ENCODE measurements at places on chromosomes 2 and 18.

DNA sequence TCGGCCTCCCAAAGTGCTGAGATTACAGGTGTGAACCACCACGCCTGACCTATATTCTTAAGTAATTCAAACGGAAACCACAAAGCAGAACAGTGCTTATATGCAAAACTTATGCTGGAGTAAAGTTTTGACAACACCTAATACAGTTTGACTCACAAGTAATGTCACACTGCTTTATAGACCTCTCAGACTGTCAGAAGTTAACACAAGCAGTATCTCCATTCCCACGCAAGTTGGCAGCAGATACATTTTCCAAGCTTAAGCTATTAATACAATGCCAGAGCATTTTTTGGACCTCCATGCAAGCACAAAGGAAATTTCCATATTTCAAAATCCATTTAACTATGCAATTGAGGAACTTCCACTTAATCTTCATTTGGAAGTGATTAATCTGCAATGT is 21.0 kb upstream of the SANBR start:
- no peak for DNase-seq

DNA sequence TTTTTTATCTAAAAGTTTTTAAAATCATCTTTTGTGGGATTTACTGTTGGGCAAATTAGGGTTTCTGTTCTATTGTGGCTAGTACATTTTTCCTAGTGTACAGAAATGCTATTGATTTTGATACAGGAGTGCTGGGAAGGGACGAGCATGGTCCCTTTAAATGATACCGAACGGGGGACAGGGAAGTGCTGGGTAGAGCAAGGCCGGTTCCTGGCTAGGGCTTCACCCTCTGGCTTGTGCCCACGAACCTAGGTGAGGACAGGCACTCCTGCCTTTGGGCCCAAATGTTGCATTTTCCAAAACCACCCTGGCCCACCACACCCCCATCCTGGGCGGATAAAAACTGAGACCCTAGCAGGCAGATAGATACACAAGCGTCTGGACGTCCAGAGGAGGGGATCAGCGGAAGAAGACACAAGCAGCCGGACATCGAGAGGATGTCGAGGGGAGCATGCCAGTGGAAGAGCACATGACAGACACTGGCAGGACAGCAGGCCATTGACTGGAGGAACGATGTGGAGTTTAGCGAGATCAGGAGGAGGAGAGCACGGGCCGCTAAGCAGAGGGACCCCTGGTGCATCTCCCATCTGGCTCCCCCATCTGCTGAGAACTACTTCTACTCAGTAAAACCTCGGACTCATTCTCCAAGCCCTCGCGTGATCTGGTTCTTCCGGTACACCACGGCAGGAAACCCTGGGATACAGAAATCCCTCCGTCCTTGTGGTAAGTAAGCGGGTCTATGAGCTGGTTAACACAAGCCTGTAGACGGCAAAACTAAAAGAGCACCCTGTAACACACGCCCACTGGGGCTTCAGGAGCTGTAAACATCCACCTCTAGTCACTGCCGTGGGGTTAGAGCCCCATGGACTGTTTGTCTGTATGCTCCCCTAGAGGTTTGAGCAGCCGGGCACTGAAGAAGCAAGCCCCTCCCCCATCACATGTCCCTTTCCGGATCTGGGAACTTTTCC is 13.5 kb upstream of the CALCRL start:
- no peak for DNase-seq

GRCh38 chr2:85511008-85511811 is 27.8 kb upstream of the MAT2A start:
- no peak for DNase-seq

DNA sequence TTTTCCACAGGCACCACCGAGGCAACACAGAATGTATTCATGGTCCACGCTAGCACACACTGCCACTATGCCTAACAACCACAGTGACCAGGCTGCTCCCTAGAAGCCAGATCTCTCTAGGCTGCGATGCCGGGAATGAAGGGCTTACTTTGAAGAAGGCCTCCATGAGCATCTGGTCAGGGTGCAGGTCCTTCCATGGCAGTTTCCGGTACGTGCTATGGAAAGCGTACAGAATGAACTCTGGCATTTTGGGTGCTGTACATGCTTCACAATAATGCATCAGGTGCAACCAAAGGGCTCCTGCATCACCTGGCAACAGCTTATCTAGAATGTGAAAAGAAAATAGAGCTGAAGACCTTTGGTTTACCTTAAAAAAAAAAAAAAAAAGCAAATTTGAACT is 44.9 kb downstream of the SIGLEC15 start:
- DNase-seq: no peak

DNA sequence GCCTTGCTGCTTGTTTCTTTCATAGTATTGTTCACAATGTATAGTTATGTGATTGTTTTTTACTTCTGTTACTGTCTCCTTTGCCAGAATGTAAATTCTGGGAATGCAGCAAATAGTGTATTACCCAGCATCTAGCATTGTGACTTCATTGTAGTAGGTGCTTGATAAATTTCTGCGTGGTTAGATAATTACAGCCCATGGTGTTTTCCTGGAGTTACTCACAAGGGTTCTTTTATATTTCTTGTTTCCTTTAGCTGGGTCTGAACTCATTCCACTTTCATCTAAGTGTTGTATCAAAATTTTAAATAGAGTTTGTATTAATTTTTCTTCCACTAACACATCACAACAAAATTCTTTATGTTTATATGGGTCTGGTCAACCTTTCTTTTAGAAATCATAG is 132.6 kb downstream of the MAP4K4 start:
- DNase-seq: no peak

- DNase-seq: no peak
These were observed 62.6 kb upstream of the MEX3C start for GRCh38 chr18:51260118-51260517.

GRCh38 chr2:164061129-164061746 is 325.4 kb upstream of the FIGN start:
- peak; percentile 39 for DNase-seq

GRCh38 chr2:207617011-207617671 is 8.1 kb downstream of the METTL21A start:
- DNase-seq: peak; percentile 99

- DNase-seq: peak; percentile 19
These were observed 909 bp downstream of the TGFA start for GRCh38 chr2:70552501-70553333.

GRCh38 chr2:80168037-80168436 is 136.5 kb downstream of the LRRTM1 start:
- DNase-seq: no peak

DNA sequence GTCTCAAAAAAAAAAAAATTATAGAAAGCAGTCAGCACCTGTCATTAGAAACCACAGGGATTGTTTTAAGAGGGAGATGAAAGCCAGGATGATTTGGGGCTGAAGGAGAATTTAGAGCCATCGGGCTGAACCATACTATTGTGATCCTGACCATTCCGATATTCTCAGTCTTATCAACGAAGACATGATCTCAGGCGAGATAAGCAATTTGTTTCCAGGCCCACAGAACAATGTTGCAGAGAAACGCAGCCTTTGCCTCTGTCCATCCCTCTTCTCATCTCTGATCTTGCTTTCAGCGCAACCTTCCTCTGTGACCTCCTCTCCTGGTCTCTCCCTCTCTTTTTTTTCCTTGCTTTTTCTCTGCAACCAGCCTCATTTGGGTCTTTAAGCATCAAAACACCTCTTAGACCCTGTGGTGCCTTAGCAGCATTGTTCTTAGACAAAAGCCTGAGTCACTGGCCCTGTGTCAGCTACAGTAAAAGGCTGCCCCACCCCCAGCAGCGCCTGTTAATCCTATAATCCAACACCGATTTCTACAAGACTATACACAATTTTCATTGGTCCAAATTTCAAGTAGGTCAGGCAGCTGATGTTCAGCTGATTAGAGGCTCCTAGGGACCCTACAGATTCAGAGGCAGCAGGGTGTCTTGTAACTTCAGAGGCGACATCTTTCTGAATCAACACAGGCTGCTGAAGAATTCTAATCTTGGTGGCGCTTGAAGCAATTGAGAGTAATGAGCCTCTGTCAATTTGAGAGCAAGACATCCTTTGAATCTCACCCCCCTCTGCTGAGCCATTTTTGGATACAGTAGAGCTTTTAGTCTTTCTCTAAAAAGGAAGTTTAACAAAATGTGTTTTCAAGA is 206.0 kb downstream of the NCK2 start:
- DNase-seq: no peak

DNA sequence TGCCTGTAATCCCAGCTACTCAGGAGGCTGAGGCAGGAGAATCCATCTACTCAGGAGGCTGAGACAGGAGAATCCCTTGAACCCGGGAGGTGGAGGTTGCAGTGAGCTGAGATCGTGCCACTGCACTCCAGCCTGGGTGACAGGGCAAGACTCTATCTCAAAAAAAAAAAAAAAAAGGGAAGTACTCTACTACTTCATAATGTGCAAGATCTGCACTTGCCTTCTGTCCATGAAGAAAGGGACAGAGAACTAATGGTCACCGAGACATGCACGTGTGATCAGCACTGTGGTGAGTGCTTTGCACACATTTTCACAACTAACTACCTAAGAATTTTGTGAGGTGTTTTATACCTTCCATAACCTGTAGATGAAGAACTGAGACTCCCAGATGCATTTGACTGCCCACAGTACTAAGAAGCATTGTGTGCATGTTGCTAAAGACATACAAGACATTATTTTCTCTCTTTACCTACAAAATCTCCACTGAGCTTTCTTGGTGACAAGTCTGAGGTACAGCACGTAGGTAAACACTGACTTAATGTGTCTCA is 784.8 kb upstream of the ID2 start:
- no peak for DNase-seq

DNA sequence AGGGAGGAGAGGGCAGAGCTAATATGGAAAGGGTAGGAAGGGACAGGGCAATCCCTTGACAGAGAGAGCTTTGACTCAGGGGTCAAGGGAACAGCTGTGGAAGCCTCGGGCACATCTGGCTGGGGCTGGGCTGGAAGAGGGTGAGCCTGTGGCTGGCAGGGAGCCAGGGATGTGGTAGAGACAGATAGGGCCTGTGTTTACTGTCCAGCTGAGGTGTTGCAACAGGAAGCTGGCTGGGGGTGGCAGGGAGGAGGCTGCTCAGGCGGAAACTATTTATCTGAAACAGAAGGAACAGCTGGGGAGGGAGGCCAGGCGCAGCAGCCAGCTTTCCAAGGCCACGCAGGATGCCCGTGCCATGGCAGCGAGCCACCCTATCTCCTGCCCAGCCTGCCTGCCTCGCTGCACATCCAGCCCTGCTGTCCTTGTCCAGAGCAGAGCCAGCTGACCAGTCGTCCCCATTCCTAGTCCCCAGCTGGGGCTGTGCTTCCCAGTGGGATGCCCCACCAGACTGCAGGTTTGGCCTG is 264.7 kb downstream of the CYP26B1 start:
- peak; percentile 83 for DNase-seq

GRCh38 chr2:224178056-224178455 is 139.0 kb upstream of the SERPINE2 start:
- no peak for DNase-seq

DNA sequence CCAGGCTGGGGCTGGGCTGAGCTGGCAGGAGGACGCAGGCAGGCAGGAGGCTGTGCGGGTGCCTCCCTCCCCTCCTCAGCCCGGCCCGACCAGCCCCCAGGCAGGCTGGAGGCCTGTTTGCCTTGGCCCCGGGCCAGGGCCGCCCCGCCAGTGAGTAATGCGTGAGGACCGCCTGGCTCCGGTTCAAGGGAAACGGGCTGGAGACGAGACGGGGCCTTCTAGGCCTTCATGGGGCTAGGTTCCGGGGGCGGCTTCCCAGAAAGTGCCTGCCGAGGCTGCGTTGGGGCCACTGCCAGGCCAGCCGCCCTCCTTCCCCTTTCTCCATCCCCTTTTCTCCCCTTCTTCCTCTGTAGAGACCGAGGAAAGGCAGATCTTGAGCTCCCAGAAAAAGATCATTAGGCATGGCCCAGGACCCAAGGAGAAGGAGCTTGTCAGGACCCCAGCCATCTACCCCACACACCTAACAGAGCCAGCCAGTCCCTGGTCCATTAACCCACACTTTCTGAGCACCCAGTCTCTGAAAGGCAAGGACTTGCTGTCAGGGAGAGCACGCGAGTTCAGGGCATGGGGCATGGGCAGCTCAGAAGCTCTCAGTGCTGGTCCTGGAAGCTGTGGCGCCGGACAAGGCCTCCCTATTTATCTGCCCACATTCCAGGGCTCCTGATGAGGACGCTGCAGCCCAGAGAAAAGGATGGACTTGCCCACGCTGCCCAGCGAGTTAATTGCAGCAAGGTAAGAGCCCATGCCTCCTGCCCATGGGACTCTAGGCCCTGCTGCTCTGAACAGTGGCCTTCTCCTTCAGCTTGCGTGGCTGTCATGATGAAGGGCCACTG is 48.5 kb downstream of the SMAD7 start:
- peak; percentile 88 for DNase-seq

DNA sequence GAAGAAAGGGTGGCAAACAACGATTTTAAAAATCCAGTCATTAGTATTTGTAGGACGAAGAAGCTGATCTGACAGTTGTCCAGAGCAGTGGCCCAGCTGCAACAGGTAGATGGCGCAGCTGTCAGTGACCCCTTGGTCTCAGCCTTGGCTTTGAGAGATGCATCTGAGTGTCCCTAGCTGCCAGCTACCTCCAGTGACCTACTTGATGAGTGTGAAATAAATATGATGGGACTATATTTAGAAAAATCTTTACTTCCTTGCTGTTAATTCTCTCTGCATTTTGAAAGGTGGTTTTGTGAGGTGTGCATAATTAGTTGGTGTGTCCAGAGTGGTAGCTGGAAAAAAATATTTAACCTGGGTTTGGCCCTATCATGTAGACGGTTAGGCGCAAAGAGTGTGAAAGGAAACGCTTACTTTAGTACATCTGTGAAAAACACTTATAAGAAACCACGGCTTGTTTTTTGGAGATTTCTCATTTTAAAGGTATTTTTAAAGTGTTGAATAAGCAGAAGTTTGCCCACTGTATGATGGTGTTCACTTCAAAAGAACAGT is 963 bp downstream of the INPP1 start:
- DNase-seq: peak; percentile 38

GRCh38 chr2:6181525-6181924 is 489.3 kb downstream of the SOX11 start:
- no peak for DNase-seq

DNA sequence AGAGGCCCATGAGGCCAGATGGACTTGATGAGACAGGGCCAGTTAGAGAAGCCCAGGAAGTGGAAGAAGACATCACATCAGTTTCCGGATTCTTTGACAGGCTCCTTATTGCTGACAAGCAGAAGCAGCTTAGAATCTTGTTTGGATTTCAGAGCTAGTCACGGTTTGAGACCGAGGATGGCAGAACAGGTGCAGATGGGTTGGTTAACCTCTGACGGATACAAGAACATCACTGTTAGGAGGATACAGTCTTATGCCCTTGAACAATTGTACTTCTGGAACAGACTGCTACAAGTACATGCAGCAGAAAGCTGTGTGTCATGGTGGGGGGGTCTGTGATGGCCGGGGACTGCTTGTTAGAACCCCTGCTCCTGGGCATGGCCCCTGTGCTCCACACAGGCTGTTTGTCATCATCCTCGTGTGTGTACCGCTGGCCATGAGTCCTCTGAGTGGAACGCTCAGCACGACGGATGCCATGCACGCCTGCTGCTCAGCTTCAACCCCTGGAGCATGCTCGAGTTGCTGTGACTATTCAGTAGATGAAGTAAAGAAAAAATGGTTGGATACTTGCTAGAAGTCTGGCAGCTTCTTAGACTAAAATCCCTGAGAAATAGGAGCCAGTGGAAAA is 217.7 kb downstream of the SH3RF3 start:
- DNase-seq: no peak
